Stimulated activated CD4-positive, alpha-beta T cell treated with anti-CD3 and anti-CD28 coated beads, Interleukin-2, amount 100 ng/mL, for 48 hours (primary cell): ENCODE measurements at places on chromosomes 2 and 18.

- no peak for DNase-seq
Measured at GRCh38 chr2:175640655-175641054, 361.4 kb downstream of the LNPK start.

DNA sequence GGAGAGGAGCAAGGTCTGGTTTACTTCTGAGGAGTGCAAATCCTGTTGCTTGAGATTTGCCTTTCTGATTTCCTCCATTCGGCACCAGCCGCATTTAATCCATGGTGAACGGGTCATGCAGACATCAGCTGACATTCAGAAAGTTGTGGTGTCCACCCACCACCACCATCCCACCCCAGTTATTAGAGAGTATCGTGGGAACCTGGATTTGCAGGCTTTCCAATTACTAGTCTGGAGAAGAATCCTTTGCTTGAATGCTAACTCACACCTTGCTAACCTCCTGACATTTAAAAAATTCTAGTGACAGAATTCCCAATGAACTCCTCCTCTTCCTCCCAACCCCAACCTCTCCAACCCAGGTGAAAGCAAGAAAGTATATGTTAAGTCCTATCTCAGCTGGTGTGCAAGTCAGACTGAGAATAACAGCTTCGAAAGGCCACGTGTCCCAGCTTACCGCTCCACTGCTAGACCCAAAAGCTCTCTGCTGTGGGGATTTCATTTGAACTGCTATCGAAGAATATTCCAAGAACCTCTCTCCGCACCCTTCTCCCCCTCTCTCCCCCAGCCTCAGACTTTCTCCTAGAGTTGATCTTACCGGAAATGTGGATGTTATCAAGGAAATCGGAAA, 17.7 kb downstream of the BCL11A start:
- DNase-seq, result no peak

DNA sequence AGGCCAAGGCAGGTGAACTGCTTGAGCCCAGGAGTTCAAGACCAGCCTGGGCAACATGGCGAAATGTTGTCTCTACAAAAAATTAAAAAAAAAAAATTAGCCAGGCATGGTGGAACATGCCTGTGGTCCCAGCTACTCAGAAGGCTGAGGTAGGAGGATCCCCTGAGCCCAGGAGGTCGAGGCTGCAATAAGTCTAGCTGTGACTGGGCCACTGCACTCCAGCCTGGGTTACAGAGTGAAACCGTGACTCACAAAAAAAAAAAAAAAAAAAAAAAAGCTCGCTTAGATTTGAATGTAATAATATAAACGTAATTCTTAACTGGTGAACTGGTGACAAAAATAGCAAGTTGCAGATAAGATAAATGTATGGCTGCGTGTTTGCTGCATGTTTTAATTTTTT, 56.5 kb downstream of the TFCP2L1 start:
- no peak for DNase-seq

DNA sequence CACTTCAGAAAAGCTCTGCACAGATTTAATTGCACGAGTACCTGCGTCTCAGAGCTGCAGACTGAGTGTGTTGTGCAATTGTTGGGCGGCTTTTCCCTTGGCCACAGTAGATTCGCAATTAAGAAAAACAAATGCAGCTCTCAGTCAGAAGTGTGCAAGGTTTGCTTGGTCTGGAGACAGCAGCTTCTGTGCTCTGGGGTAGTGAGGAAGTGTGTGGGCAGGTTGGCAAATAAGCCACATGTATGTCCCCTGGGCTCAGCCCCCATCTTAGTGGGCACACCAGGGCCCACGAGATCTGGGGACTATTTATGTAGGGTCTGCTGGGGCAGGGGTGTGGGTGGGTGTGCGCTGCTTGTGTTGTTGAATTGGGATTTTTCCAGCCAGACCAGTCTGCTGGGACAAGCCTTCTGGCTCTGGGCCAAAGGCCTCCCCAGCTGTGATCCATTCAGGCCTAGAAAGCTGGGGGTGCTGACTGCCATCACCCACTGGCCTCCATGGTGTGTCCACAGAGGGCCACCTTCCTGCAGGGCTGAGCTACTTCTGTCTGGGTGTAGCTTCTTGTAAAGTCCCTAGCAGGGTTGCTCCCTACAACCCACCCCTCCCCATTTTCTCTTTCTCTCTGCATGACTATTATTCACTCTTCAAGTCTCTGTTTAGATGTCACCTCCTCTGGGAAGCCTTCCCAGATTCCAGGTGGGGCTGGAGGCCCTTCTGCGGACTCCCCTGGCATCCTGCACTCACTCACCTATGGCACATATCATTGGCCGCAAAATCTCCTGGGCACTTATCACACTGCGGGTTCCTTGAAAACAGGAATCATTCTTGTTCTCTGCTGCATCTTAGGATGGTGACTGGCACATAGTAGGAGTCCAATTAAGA, 67.8 kb downstream of the ODC1 start:
- no peak for DNase-seq

DNA sequence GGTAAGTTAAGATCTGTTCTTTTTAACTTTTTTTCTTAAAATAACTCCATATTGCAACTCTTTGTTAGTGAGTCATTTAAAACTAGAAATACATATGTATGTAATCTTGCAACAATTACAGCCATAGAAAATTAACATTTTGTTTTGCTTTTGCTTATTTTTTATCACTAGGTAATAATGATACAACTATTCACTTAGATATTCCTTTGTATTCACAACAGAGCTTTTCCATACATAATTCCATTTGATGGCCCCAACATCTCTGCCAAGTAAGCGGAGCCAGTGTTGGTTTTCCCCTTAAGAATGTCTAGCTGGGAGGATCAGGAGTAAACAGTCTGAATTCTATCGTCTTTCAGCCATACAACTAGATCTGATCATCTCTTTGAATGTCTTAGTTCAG, 16.1 kb downstream of the SPP2 start:
- DNase-seq, result no peak

- DNase-seq, result no peak
Measured at GRCh38 chr2:143468341-143468888, 339.2 kb downstream of the ARHGAP15 start.

DNA sequence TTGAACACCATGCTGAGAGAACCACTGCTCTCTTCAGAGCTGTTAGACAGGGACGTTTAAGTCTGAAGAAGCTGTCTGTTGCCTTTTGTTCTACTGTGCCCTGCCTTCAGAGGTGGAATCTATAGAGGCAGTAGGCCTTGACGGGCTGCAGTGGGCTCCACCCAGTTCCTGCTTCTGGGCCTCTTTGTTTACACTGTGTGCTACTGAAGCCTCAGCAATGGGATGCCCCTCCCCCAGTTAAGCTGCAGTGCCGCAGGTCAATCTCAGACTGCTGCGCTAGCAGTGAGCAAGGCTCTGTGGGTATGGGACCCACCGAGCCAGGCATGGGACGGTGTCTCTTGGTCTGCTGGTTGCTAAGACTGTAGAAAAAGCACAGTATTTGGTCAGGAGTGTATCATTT, 162.3 kb upstream of the NXPH2 start:
- no peak for DNase-seq

DNA sequence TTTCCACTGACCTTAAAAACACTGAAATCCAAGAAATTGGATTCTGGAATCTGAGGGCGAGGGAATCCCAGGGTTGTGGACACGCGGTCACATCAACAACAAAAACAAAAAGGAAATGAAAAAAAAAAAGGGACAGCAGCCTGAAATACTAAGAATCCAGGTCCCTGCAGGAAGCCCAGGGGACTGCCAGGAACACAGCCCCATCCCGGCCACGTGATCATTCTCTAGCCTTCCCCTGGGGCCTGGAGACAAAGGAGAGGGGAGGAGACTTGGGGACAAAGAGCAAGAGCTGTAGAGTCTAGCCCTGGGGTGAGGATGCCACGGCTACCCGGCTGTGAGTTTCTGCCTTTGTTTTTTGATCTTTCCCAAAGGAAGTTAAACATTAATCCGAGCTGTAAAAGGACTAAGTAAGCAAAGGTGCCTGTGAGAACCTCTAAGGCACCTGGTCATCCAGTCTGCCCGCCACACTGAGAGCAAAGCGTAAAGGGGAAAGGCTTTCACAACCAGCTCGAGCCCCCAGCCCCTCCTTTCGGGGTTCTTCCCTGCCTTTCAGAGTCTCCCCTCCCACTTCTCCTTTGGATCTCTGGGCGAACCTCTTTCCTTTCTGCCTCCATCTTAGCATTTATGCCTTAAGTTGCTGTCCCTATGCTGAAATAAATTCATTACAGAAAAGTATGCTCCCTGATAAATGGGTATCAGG, 57.9 kb upstream of the MSH2 start:
- DNase-seq, result no peak

GRCh38 chr2:109629867-109630266, 15.7 kb downstream of the SOWAHC start:
- no peak for DNase-seq

DNA sequence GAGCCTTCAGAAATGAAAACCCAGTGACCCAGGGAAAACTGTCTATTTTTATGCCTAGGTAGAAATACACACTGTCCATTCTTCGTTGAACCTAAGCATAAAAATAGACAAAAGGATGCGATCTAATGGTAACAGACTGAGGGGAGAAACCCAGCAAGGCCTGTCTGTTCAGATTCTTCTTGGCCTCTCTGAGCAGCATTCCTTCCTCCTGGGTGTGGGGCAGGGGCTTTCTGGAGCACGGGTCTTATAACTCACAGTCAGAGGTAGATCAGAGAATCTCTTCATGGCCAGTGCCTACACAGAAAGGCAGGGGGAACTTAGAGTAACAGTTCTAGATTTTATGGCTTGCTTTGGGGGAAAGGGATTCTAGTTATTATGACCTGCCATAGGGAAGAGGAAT, 56.0 kb downstream of the PKDCC start:
- no peak for DNase-seq

DNA sequence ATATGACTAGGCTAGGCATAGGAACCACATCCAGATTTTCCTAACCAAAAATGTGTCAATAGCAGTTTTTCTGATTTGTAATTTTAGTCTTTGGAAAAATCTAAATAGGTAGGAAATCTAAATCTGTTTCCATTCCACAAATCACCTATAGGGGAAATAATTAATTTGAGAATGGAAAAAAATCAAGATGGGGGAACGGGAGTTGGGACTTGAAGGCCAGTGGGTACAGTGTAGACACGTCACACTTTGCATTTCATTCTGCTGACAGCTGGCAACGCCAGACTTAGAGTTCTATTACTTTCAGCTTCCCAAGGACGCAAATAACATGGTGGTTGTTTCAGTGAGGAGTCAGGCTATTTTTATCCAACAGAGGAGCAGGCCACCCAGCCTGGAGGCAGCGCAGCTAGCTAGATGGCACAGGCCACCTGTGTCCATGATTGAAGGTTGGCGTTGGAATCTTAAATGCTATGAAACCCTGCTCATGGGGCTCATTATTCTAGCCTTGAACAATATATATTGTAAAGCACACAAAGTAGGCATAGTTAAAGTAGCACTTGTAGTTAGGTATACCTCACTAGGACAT, 23.4 kb downstream of the HNRNPA3 start:
- no peak for DNase-seq

GRCh38 chr18:73199151-73199550, 331.4 kb upstream of the NETO1 start:
- no peak for DNase-seq

DNA sequence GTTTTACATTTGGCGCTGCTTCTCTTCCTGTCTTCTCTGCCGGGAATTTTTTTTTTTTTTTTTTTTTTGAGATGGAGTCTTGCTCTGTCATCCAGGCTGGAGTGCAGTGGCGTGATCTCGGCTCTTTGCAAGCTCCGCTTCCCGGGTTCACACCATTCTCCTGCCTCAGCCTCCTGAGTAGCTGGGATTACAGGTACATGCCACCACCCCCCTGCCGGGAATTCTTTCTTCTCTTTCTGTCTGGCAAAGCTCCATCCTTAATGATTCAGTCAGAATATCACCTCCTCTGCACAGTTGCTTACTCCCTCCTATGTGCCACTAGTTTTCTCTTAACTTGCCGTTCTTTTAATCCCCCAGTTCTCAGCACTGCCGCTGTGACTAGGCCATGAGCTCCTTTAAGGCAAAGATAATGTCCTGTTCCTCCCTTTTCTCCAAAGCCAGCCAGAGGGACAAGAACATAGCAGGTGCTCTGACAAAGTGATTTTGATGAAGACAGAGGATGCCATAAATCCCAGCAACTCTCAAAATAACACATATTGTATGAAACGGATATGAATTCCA, 112.1 kb upstream of the LRATD1 start:
- DNase-seq, result no peak

DNA sequence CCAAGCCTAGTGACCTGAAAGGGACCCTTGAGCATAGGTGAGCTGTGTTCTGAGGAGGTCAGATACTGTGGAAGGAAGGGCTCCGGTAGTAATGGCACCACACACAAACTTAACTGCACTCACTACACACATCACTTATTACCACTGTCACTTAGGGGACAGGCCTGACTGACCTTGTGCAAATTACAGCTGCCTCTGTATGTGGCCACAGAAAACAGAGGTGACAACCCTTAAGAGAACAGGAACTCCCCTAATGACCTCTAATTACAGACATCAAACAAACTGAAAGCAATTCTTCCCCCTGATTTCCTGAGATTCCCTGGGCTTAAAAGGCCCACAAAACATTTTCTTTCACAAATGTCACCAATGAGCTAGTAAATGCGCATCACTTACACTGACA, 360.6 kb downstream of the RND3 start:
- no peak for DNase-seq

GRCh38 chr2:231535961-231536360, 5.7 kb upstream of the NMUR1 start:
- no peak for DNase-seq

- DNase-seq, result no peak
Measured at GRCh38 chr18:79942211-79942610, 9.2 kb downstream of the SLC66A2 start.

- no peak for DNase-seq
Measured at GRCh38 chr2:94769733-94770132, 101.5 kb upstream of the TEKT4 start.

DNA sequence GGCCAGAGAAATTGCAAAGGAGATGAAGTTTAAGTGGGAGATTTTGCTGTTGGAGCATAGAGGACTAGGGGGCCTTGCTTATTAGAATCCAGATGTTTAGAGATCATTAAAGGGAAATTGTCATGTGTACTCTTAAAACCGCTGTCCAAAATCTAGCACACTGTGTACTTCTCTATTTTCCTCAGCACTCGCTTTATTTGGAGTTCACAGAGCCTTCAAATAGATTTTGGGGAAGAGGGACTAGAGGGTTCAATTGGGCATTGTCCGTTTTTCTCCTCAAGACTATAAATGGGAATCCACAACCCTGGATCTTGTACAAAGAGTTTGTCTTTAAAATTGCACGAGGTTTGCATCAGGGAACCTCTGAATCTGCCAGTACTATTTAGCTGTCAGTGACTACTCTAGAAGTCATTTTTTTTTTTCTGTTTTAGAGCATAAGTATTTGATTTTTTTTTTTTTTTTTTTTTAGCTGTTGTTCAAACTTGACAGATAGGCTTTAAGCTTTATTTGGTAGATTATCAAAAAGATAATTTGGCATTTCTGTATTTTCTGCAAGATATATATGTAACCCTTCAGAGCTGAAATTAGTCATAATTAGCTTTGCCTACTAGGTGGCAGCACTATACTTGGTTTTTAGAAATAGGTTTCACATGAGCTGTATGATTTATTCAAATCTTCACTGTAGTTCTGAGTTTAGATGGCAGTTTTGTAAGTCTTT, 14.2 kb downstream of the PMS1 start:
- DNase-seq, result no peak
